ENCODE measurements at places on chromosomes 12 and 14.
A peak's percentile ranks its signal among the peaks of the same experiment; 100 is the strongest.

- DNase-seq, result no peak
Measured at GRCh38 chr14:88804035-88804434, 11.3 kb upstream of the EML5 start.

- peak; percentile 60 for DNase-seq
Measured at GRCh38 chr12:93163260-93164036, 214.3 kb upstream of the NUDT4 start.

DNA sequence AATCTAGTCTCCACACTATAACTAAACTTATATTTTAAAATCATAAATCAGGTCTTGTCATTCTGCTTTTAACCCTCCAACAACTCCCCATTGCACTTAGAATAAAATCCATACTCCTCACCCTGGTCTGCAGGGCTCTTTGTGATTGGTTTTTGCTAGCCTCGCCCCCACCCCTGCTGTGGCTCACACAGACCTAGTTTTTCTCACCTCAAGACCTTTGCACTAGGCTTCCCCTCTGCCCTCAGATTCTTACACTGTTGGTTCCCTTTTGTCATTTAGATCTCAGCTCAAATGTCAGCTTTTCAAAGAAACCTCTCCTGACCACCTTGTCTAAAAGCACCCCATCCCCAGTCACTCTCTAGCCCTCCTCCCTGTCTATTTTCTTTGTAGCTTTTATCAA lies 10.7 kb upstream of the LHX5 start:
- DNase-seq, result no peak

- DNase-seq, result no peak
Measured at GRCh38 chr14:22641846-22642245, 2.3 kb downstream of the OR6J1 start.

- peak; percentile 32 for DNase-seq
Measured at GRCh38 chr12:27747111-27747820, 32.8 kb upstream of the KLHL42 start.

Data from adipocyte (in vitro differentiated cells).